NCI-H146 (cell line): ENCODE measurements at places on chromosomes 5 and 9.

DNA sequence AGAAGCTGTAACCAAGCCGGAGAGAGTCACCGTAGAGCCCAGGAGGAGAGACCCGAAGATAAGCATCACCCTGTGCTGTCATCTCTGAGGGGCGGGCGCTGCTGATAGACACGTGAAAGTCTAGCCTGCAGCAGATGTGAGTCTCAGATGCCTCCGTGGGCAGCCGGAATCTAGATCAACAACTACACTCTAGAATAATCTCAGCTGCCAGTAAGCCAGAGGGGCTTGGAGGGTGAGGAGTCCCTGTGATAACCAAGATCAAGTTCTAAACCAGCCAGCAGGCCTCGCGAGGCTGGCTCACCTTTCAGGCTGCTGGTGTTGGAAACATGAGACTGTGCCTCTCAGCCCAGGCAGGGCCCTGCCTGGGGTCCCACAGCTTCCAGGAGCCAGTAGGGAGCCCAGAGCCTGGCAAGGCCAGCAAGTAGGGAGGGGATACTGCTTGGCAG is 54.1 kb downstream of the DAPK1 start:
- DNase-seq = no peak

DNA sequence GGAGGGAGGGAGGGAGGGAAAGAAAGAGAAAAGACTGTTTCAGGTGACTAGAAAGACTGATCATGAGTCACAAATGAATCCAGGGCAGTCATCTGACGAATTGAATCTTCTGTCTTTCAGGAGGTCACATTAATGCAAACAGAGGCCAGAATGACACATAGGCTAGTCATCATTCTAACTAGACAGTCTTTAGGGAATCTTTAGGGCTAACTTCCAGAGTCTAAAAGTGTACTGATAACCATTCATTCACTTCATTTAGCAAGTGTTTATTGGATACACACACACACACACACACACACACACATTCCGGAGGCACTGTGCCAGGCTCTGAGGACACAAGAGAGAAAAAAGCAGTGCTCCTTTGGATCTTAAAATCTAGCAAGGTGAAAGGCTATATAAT is 156.7 kb downstream of the EBF1 start:
- DNase-seq = no peak

GRCh38 chr5:133523013-133523658 is 89.2 kb downstream of the FSTL4 start:
- DNase-seq = no peak

GRCh38 chr9:117444501-117444900 is 29.6 kb upstream of the ASTN2 start:
- no peak for DNase-seq

- no peak for DNase-seq
Measured at GRCh38 chr9:73264631-73265030, 113.0 kb downstream of the ANXA1 start.

- DNase-seq = peak; percentile 71
Measured at GRCh38 chr9:69981686-69982445, 61.8 kb upstream of the MAMDC2 start.

GRCh38 chr5:62825623-62826220 is 247.1 kb downstream of the LRRC70 start:
- DNase-seq = no peak

DNA sequence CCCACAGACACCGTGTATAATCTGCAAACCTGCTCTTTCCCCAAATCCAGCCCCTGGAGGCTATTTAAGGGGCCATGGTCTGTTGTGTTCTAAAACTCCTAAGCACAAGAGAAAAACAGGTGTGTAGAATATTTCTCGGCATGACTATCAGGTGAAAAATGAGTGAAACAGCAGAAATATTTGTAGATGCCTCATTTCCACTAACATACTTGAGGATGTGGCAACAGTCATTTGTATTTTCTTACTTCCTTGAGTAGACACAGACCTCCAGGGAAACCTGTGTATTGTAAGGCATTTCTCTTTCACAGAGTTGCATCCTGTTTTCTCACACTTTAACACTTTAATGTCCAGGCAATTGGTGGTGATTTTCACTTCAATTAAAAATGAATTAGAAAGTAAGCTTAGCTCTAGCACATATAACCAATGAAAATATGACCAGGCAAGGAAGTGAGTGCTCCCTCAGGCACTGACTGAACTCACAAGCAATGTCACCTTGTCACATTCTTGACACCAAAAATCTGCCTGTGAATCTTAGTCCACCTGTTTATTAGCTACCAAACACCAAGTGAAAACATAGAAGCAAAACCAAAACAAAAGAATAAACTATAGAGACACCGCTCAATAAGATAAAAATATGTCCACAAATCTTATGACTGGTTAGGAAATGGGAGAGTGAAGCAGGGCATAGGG is 64.4 kb downstream of the DIRAS2 start:
- DNase-seq = no peak

DNA sequence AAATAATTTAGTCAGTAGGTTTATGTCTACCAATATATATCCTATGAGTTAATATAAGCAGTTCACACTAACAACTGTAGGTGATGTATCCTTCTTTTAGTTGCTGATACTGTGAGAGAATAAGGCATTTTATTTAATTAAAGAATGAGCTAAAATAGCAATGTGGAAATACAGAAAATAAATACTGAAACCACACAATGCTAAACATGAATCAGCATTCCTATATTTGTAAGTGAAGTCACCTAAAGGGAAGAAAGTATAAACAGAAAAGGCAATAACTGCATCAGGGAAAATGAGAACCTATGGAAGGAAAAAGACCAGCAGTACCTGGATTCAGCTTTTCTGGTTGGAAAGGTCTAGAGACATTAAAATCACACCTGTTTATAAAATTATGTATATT is 336.0 kb downstream of the PDE4D start:
- no peak for DNase-seq

DNA sequence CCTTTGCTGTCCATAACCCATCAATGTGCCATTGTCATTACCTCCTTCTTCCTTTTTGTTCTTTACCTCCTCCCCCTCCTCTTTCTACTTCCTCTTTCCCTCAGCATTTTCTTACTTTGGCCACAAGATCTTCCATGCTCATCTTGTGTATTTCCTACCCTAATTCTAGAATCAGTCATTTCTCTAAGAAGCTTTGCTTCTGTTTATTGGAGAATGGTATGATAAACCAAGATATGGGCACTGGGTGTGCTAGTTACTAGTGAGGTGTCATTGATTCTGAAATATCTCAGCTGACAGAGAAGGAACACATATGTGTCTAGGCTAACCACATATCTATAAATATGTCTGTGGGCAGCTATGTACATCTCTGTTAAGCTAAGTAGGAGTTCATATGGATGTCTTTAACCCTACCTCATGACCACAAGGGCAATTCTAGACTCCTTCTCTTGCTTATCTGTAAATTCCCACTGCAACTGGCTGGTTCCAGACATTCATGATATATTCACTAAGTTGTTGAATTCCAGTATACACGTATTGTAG is 2051.3 kb upstream of the CDH9 start:
- no peak for DNase-seq

DNA sequence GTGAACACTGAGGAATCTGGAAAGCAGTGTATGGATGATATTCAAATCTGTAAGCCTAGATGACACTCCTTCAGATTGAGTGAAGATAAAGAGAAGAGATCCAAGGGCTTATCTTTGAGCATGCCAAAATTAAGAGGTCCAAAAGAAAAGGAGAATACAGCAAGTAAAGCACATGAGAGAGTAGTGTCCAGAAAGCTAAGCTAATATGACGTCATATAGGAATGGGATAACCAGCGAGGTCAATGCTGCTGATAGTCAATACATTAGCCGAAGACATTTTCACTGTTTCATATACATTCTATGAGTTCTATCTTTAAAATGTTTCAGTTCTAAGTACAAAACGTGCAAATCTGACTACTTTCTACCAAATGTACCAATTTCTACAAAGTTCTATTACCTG is 975.8 kb downstream of the TLE4 start:
- no peak for DNase-seq
